ENCODE measurements at places on chromosomes 1 and 21. TPM values are rescaled to one million over a fixed set of nuclear protein-coding genes. Genes with fewer than 3 reads are reported as not detected.

The ZNF695 gene
- total RNA-seq = 2.2 TPM

The UQCRHL gene
- 1.8 TPM for total RNA-seq

The FNDC5 gene
- total RNA-seq = 0.08 TPM

The PDPN gene
- 12.2 TPM for total RNA-seq

The MCOLN2 gene
- total RNA-seq = 0.46 TPM

The KCNC4 gene
- 2.3 TPM for total RNA-seq

The LIPI gene
- not detected for total RNA-seq

The ISG20L2 gene
- 17.7 TPM for total RNA-seq

The SPRR2F gene
- total RNA-seq = not detected

The UBE2J2 gene
- total RNA-seq = 78.0 TPM

The GPR3 gene
- total RNA-seq = 1.6 TPM

The CTPS1 gene
- total RNA-seq = 59.8 TPM

The ORC1 gene
- total RNA-seq = 2.2 TPM

The ARHGEF10L gene
- 29.5 TPM for total RNA-seq

The SH2D1B gene
- not detected for total RNA-seq

The GIPC2 gene
- total RNA-seq = 1.5 TPM

The MNDA gene
- total RNA-seq = not detected

The SPRR2B gene
- total RNA-seq = not detected
